ENCODE measurements at places on chromosomes 5 and 9.

DNA sequence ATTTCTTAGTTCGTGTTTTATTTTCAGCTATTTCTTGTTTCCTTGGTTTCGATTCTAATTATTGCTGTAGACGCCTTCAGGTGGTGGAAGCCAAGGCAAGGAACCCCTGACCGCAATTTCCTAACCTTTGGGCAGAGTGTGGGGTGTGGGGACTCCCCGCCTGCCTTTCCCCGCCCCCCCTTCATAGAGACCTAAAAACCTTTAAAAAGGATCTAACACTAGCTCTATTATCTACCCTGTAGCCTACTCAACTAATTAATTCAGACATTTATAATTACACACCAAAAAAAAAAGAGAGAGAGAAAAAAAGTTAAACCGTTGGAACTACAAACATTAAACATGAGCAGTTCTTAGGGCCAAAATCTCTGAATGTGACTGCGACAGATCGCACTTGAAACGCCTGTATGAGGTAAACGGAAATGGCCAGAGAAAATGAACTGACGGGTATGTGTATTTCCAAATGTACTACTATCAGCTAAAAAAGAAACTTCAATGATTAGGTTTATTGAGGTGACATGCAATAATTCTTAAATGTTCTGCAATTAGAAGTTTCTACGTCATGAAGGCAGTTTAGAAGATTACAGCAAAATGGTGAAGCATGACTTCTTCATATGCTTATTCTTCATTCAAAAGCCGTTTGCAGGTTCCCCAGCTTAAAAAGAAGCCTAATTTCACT, 19.0 kb upstream of the FER start:
- H3K27me3 ChIP-seq = no peaks in the 10 kb centered on the region
- no peak for DNase-seq
- H3K4me1 ChIP-seq = peaks cover 24% of the 10 kb centered on the region
- no peaks in the 10 kb centered on the region for H3K36me3 ChIP-seq
- peak overlapping the region; percentile 98 for H3K27ac ChIP-seq

- no peak for DNase-seq
- H3K4me3 ChIP-seq = no peak overlapping the region
- no peaks in the 10 kb centered on the region for H3K36me3 ChIP-seq
- peaks cover 18% of the 10 kb centered on the region for H3K4me1 ChIP-seq
Observed at GRCh38 chr5:179276838-179277395, 68.3 kb downstream of the ADAMTS2 start.

GRCh38 chr5:143033535-143034250, 263.5 kb downstream of the ARHGAP26 start:
- DNase-seq = no peak
- H3K27ac ChIP-seq = no peak overlapping the region
- peaks cover 16% of the 10 kb centered on the region for H3K4me1 ChIP-seq
- no peak overlapping the region for H3K4me3 ChIP-seq
- peaks cover 8% of the 10 kb centered on the region for H3K36me3 ChIP-seq

GRCh38 chr5:136015966-136016650, 12.7 kb upstream of the TGFBI start:
- peaks cover 72% of the 10 kb centered on the region for H3K4me1 ChIP-seq
- H3K27ac ChIP-seq = no peak overlapping the region
- no peak for DNase-seq

- H3K4me1 ChIP-seq = peaks cover 22% of the 10 kb centered on the region
- DNase-seq = no peak
- no peak overlapping the region for H3K4me3 ChIP-seq
Observed at GRCh38 chr5:125065741-125066140, 319.3 kb upstream of the ZNF608 start.

GRCh38 chr5:58499941-58500340, 8.7 kb downstream of the GAPT start:
- H3K27ac ChIP-seq = no peak overlapping the region
- no peaks in the 10 kb centered on the region for H3K27me3 ChIP-seq
- no peak overlapping the region for H3K4me3 ChIP-seq
- peaks cover 3% of the 10 kb centered on the region for H3K4me1 ChIP-seq
- no peak for DNase-seq

DNA sequence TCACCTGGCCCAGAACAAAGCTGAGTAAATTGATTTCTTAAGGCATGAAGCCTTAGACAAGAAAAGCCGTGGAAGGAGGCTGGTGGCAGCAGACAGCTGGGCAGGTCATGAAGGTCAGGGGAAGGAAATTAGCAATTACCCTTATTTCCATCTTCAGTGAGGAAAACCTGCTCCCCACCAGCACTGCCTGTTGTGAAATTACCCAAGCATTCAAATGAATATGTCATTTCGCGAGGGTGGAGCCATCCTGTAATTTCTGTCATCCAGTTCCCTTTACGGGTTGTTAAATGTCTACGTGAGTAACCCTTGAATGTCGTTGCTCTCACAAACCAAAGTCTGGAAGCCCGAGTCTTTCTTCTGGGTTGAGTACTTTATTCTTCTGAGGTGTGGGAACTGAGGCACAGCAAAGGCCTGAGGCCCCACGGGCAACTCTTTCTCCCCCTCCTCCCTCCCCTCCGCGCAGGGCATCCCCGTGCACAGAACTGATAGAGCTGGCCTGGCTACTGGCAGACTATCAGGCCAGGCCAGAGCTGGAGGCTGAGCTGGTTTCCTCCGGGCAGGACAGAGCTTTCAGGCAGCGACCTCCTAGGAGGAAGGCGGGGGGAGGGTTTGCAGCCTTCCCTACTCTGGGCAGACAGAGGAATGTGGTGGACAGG, 22.0 kb upstream of the AK3 start:
- H3K4me3 ChIP-seq = peak overlapping the region; percentile 71
- peaks cover 13% of the 10 kb centered on the region for H3K4me1 ChIP-seq
- H3K27ac ChIP-seq = peak overlapping the region; percentile 84
- H3K36me3 ChIP-seq = no peaks in the 10 kb centered on the region

- peak overlapping the region; percentile 42 for H3K4me3 ChIP-seq
- H3K27me3 ChIP-seq = peaks cover 3% of the 10 kb centered on the region
- no peak for DNase-seq
- peaks cover 38% of the 10 kb centered on the region for H3K4me1 ChIP-seq
- H3K36me3 ChIP-seq = no peaks in the 10 kb centered on the region
Observed at GRCh38 chr9:105979290-105979689, 284.9 kb downstream of the TMEM38B start.

DNA sequence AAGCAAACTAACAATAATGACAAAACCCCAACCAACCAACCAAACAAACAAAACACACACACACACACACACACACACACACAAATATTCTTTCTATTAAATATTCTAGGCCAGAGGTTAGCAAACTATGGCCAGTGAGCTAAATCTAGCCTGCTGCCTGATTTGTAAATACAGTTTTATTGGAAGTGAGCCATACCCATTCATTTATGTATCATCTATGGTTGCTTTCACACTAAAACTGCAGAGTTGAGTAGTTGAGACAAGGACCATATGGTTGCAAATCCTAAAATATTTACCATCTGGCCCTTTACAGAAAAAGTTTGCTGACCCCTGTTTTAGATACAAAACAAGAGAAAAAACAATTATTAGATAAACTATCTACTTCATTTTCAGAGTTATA, 620.5 kb upstream of the SEMA6A start:
- H3K27ac ChIP-seq = no peak overlapping the region
- H3K27me3 ChIP-seq = no peaks in the 10 kb centered on the region
- H3K4me3 ChIP-seq = no peak overlapping the region
- H3K4me1 ChIP-seq = no peaks in the 10 kb centered on the region

- H3K36me3 ChIP-seq = peaks cover 7% of the 10 kb centered on the region
- H3K27me3 ChIP-seq = peaks cover 6% of the 10 kb centered on the region
- no peak for DNase-seq
- H3K4me1 ChIP-seq = no peaks in the 10 kb centered on the region
Observed at GRCh38 chr5:172971482-172971881, 12.1 kb upstream of the ATP6V0E1 start.

DNA sequence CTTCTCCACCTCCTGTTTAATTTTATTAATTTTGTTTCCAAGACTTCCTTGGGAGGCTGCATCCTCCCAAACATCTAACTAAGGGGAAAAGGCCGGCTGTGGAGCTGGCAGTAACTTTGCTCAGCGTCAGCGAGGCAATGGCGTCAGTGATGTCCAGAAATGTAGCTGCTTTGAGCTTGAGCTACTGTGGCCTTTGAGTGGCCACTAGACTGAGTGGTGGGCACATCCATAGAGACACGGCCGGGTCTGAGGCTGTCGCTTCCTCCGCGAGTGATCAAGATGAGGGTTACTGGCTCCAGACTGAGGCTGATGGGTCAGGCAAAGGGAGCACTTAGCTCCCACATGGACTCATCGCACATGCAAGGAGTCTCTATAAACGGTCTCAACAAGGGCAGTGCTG, 277.0 kb downstream of the HSPA4 start:
- no peak overlapping the region for H3K27ac ChIP-seq
- H3K4me3 ChIP-seq = no peak overlapping the region
- peaks cover 3% of the 10 kb centered on the region for H3K36me3 ChIP-seq

- H3K27ac ChIP-seq = no peak overlapping the region
- no peak overlapping the region for H3K4me3 ChIP-seq
- H3K4me1 ChIP-seq = no peaks in the 10 kb centered on the region
- peaks cover 2% of the 10 kb centered on the region for H3K27me3 ChIP-seq
- H3K36me3 ChIP-seq = no peaks in the 10 kb centered on the region
Observed at GRCh38 chr5:88405783-88406182, 137.1 kb upstream of the TMEM161B start.

DNA sequence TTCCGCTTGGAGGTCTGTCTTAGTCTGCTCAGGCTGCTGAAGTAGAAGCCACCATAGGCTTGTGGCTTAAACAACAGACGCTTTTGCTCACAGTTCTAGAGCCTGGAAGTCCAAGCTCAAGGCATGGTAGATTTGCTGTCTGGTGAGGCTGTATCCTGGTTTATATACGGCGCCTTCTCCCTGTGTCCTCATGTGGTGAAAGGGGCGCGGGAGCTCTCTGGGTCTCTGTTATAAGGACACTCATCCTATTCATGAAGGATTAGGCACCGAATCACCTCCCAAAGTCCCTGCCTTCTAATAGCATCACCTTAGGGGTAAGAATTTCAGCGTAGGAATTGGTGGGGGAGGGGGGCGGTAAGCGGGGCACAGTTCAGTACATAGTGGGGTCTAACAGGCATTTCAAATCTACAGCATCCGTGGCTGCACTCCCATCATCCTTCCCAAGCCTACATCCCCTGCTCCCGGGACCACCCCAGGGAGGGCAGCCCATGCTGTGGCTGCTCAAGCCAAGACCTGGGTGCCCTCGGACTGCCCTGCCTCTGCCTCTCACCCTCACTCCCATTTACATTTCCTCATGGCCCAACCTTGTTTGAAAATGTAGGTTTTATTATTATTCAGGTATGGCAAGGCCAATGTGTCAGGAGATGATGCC, 15.1 kb upstream of the LPCAT1 start:
- peaks cover 23% of the 10 kb centered on the region for H3K27me3 ChIP-seq
- H3K4me1 ChIP-seq = no peaks in the 10 kb centered on the region
- H3K27ac ChIP-seq = no peak overlapping the region
- DNase-seq = no peak

- H3K27me3 ChIP-seq = no peaks in the 10 kb centered on the region
- no peaks in the 10 kb centered on the region for H3K4me1 ChIP-seq
- peak overlapping the region; percentile 9 for H3K4me3 ChIP-seq
- H3K27ac ChIP-seq = no peak overlapping the region
- no peak for DNase-seq
Observed at GRCh38 chr5:65100911-65101631, 332.3 kb downstream of the CWC27 start.

- H3K27me3 ChIP-seq = peaks cover 6% of the 10 kb centered on the region
- H3K27ac ChIP-seq = no peak overlapping the region
- H3K4me1 ChIP-seq = peaks cover 12% of the 10 kb centered on the region
- H3K4me3 ChIP-seq = no peak overlapping the region
Observed at GRCh38 chr5:38450627-38451026, 105.8 kb downstream of the LIFR start.

DNA sequence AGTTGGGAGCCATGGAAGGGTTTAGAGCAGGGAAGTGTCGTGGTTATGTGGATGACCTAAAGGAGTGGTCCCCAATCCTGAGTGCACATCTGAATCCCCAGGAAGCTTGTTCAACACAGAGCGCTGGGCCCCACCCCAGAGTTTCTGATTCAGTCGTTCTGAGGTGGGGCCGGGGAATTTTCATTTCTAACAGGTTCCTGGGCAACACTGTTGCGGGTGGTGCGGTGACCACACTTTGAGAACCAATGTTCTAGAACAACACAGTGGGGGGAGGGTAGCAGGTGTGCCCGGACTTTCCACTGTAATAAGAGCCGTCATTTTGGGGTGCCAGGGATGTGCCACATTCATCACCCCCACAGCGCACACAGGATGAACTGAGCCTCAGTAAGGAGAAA, 39.3 kb downstream of the DUSP1 start:
- peak overlapping the region; percentile 85 for H3K27ac ChIP-seq
- peaks cover 22% of the 10 kb centered on the region for H3K4me1 ChIP-seq
- no peaks in the 10 kb centered on the region for H3K36me3 ChIP-seq
- no peak overlapping the region for H3K4me3 ChIP-seq
- no peak for DNase-seq
- H3K27me3 ChIP-seq = peaks cover 2% of the 10 kb centered on the region

DNA sequence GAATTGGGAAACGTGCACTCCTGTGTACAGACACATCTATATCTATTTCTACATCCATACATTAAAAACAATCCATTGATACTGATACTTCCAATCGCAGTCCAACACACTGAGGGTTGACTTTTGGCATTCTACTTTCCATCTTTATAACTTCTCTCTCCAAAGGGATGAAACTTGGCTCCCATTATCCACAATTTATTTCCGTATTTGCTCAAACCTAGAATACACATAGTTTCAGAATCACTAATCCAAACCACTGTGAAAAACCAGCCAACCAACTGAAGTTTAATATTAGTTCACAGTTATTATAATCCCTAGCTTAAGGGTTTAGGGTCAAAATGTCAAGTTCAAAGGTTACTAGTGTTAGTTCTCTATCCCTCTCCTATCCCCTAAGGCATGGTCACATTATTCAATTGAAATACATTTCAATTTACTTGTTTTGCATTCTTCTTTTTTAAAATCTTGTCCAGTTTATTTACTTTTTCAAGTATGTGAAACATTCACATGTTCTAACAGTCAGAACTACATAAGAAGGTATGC, 156.5 kb downstream of the MED27 start:
- DNase-seq = no peak
- H3K27me3 ChIP-seq = no peaks in the 10 kb centered on the region
- H3K4me3 ChIP-seq = no peak overlapping the region
- H3K27ac ChIP-seq = no peak overlapping the region
- H3K36me3 ChIP-seq = peaks cover 22% of the 10 kb centered on the region

- no peak overlapping the region for H3K27ac ChIP-seq
- no peaks in the 10 kb centered on the region for H3K27me3 ChIP-seq
- DNase-seq = no peak
- H3K4me3 ChIP-seq = no peak overlapping the region
- H3K4me1 ChIP-seq = peaks cover 16% of the 10 kb centered on the region
Observed at GRCh38 chr5:15798006-15798405, 298.0 kb downstream of the FBXL7 start.

GRCh38 chr5:173733425-173733824, 117.0 kb upstream of the BOD1 start:
- DNase-seq = no peak
- no peak overlapping the region for H3K27ac ChIP-seq
- H3K36me3 ChIP-seq = no peaks in the 10 kb centered on the region
- H3K27me3 ChIP-seq = no peaks in the 10 kb centered on the region
- no peak overlapping the region for H3K4me3 ChIP-seq
- peaks cover 39% of the 10 kb centered on the region for H3K4me1 ChIP-seq
